Stimulated activated CD8-positive, alpha-beta memory T cell treated with anti-CD3 and anti-CD28 coated beads, Interleukin-4, amount 100 ng/mL, for 1 hour (primary cell): ENCODE measurements at places on chromosomes 4 and X.

GRCh38 chr4:169009286-169010124 is 550 bp downstream of the CBR4 start:
- no peak for DNase-seq

- DNase-seq, result no peak
Observed at GRCh38 chr4:113349430-113349829, 300.0 kb downstream of the ANK2 start.

DNA sequence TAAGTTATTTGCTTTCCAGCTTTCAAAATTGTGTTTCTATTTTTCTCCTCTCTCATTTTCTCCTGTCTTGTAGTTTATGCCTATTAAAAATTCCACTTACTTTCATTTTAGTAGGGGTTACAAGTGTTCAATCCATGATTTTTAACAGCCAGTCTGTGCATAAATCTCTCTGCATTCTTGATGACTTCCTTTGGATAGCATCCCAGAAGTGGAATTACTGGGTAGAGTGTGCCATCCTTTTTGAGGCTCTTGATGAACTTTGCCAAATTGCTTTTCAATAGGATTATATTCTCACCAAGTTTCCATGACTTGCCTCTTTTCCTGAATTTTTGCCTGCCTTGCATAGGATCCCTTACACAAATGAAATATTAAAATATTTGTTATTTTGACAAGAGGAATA is 58.5 kb downstream of the DIPK2B start:
- no peak for DNase-seq

DNA sequence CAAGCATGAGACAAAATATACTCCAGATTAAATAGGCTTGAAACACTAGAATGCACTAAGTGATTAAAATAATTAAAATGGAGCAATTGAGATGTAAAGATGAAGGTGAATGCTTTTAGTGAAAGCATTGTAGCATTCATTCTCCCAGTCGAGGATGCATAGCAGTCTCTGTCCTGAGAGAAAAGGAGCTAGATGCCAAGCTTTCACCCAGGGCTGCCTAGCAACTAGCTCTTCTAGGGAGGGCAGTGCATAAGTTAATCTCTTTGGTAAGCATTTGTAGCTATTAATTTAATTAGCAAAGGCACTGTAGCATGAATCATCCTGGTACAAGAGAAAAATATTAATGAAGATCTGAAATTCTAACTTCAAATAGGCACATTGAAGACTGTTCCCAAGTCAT is 1014.8 kb downstream of the C4orf33 start:
- DNase-seq, result no peak

- no peak for DNase-seq
Observed at GRCh38 chrX:2136848-2137247, 363.9 kb downstream of the DHRSX start.

GRCh38 chrX:40971736-40972135 is 113.5 kb upstream of the USP9X start:
- no peak for DNase-seq
